ENCODE measurements at places on chromosomes 11 and 22.

DNA sequence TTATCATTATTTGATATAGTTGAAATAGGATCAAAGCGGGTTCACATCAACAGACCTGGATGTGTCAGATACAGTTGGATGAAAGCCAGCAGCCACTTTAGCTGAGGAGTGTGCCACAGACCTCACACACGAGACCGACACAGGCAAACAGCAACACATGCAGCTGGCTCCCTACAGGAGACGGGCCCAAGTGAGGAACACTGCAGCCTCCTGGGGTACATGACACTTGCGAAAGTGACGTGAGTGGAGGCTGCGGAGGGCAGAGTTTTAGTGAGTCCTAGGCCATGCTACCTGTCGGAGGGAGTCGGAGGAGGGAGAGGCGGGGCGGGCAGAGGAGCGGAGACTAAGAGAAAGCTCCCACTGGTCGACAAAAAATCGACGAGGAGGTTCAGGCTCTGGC, 100.9 kb upstream of the BID start:
- DNase-seq = no peak

DNA sequence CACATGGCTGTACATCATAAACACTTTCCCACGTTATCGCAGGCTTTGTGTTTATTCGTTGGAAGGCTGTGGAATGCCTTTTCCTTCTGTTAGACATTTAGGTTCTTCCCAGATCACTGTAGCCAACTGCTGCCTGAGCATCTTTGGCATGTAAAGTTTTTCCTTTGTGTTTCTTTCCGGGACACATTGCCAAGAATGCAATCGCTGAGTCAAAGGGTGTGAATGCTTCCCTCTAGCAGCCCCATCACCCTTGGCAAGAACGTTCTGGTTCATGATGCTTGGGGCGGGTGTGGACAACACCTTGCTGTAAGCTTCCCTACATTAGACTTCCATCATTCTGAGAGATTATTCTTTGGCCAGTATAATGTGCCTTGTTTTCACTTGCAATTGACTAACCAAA, 136.2 kb downstream of the OSBP2 start:
- DNase-seq = no peak

- no peak for DNase-seq
Observed at GRCh38 chr11:8309862-8310261, 46.2 kb upstream of the LMO1 start.

- no peak for DNase-seq
Observed at GRCh38 chr11:83367745-83368144, 81.6 kb upstream of the CCDC90B start.

DNA sequence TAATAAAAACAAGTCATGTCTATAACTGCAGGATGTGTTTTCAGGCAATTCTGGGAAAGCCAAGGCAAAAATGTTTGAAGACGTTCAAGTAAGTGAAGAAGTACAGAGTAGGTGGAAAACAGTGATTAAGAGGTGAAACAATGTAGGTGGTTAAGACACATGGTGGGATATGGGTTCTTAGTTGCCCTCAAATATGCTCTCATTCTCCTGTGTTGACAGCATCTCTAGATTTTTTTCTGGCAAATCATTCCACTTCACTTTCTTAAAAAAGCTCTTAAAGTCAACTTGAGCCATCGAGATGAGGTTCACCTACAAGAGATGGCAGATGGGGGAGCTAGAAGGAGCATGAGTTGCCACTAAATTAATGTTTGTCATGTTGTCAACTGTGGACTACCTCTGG, 1041.0 kb upstream of the CNTN5 start:
- DNase-seq = no peak

DNA sequence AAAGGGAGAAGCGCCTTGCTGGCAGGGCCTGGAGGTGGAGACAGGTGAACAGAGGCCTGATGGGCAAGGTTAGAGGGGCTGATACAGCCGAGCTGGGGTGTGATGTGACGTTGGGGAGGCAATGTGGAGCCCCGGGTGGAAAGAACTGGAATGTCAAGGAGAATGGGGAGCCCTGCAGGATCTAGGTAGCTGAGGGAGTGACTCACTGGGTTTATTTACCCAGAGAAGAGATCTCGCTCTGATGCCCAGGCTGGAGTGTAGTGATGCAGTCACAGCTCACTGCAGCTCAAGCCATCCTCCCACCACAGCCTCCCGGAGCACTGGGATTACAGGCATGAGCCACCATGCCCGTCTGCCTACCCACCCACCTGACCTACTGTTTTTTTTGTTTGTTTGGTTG, 1.9 kb upstream of the CYB5R3 start:
- no peak for DNase-seq

GRCh38 chr11:132026746-132027145, 656.3 kb downstream of the NTM start:
- DNase-seq = no peak

GRCh38 chr11:131866535-131867400, 496.4 kb downstream of the NTM start:
- no peak for DNase-seq

All from activated T-helper 1 cell treated with anti-CD3 and anti-CD28 coated beads, Interleukin-2, amount 50 U/mL, for 16 hours (primary cell).